Small intestine (tissue), 16 donors: ENCODE measurements at places on chromosomes 13 and 19. TPM values are rescaled to one million over a fixed set of nuclear protein-coding genes. Genes with fewer than 3 reads are reported as not detected.
A peak's percentile ranks its signal among the peaks of the same experiment; 100 is the strongest.

DNA sequence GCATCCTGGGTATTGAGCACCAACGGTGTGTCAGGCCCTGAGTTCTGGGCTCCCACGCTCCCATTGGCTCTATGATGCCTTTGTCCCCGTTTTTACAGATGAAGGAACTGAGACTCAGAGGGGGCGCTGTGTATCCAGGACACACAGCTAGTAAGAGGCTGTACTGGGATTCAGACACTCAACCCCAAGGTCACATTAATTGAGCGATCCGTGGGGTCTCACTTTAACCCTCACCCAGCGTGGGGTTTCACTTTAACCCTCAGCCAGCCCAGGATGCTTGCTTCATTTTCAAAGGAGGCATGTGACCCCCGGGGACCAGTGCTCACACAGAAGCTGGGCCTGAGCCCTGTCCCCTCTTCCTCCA is 42.6 kb downstream of the CYP4F22 start:
- DNase-seq, result no peak

DNA sequence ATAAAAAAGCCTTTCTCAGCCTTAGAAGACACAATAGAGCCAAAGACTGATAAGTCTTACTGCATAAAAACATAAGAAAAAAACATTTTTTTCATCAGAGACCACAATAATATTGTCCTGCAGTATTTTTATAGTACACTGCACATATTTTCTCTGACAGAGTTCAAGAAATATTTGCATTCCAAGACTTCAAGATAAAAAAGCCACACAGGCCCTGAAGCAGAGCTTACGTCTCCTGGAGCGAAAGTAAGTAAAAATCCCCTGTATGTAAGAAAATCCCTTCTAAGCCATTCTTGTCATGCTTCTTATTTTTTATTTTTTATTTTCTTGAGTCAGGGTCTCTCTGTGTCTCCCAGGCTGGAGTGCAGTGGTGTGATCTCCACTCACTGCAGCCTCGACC is 755.9 kb downstream of the LIG4 start:
- DNase-seq, result no peak

TMEM238 gene
- 9.4 TPM for polyA plus RNA-seq

NTN5 gene
- not detected for polyA plus RNA-seq

SMIM44 gene
- polyA plus RNA-seq, result 0.49 TPM

CD22 gene
- polyA plus RNA-seq, result 1.3 TPM

ZNF563 gene
- 1.6 TPM for polyA plus RNA-seq

CCL25 gene
- polyA plus RNA-seq, result 831 TPM

NKPD1 gene
- polyA plus RNA-seq, result not detected

KLHL1 gene
- polyA plus RNA-seq, result 0.06 TPM

DNA sequence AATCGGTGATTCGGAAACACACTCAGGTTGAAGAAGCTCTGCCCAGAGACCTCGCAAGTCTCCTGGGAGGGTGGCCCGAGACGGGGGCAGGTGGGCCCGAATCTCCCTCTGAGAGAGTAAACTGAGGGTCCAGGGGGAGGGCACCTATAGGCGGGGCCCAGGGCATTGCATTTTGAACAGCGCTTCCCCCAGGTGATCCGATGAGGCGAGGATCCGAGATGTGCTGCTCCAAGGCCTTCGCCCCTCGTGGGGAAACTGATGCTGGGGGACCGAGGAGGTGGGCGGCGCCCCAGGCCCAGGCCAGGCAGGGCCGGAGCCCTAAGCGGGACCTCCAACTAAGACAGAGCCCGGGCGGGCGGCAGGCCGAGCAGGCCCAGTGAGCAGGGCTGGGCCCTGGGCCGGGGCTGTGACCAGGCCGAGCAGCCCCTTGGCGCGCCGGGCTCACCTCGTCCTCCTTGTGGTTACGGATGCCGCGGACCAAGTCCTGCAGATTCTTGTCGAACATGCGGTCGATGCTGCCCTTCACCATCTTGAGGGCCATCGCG is 500 bp downstream of the AP3D1 start:
- no peak for DNase-seq

- DNase-seq, result peak; percentile 64
These were observed 5.8 kb upstream of the TLE2 start for GRCh38 chr19:3034656-3035541.

PALM gene
- 17.9 TPM for polyA plus RNA-seq

DNA sequence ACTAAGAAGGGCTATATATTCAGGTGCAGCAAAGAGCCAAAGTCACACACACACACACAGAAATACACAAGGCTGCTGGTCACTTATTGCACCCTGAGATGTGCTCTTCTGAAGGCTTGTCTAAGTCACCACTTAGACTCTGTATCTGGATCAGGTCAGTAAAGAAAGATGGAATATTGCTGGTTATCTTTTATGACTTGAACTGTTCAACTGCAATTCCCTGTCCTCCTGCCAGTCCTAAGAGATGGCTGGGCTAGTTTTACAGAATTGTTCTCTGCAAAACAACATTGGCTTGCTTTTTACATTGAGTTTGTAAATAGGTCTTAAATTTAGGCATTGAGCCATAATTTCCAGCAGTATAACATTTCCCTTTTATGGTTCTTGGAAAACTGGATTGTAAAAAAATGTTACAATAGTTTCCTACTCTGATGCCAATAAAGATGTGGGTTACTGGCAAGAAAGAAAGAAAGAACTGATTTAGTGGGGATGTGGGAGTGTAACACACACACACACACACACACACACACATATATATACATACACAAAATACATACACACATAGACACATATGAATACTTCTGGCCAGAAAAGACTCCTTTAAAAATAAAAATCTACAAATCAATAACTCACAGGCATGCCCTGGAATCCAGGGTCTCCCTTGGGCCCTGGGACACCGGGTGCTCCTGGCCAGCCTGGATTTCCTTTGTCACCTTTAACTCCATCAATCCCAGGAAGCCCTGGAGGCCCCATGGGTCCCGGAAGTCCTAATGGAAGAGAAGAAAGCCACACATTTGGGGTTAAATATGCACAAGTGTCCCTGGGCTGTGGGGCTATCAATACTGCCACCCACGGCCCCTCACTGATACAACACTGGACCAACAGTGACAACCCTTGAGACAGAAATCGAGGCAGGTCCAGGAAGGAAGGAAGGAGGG is 137.7 kb downstream of the COL4A1 start:
- DNase-seq, result peak; percentile 26

DNA sequence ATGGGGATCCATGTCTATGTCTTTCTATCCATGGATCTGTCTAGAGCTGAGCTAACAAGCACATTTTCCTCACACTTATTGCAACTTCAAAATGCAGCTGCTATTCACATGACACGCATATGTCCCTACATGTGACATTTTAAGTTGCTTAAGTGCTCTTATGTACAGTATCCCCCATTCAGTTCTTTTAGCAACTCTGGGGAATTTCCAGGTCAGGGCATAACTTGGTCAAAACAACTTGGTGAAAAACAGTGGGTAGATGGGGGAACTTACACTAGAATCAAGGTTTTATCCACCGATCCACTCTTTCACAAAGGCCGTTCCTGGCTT is 73.0 kb downstream of the COL4A1 start:
- DNase-seq, result no peak

GRCh38 chr19:23254141-23254910 is 4.1 kb upstream of the ZNF724 start:
- DNase-seq, result no peak

ALOX5AP gene
- 18.6 TPM for polyA plus RNA-seq
